D721Med (cell line): ENCODE measurements at places on chromosomes 6 and 20.

- DNase-seq: no peak
These were observed 24.3 kb downstream of the ARHGAP18 start for GRCh38 chr6:129685662-129686031.

DNA sequence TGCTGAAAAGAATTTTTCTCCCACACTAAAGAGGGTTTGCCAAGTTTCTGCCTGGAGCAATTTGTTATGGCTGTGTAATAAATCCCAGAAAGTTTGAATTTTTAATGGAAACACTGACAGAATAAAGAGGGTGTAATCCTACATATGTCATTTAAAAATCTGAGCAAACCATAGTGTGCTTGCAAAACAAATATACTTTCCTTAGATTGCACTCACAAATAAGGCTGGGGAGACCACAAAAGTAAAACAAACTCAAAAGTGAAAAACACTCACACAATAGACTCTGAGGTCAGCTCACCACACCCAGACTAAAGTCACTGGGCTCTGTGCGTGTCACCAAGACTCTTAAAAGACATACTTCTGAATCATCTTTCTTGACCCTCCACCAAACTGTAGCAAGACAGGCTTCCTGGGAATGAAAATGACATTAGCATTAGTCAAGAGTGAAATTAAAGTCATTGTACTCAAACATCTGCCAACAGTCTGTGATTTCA, 4.8 kb upstream of the ATXN1 start:
- DNase-seq: no peak

DNA sequence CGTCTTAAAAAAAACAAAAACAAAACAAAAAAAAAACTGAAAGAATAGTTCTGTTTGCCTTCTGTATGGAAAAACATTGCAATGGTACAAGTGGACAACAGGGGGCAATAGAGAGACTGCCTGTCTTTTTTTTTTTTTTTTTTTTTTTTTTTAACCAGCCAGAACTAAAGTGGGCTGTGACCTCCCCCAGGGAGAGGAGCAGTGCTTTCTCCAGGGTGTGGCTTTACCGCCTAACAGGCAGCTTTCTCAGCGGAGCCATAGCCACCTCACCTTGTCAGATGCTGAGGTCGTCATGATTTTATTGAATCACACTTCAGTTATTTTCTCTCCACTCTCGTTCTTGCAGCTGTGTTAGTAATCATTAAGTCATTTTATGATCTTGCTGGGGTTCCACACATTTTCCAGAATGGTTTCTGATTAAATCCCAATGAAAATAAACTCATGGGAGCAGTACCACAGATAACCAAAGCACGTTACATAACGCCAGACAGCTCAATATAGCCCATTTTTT, 78.4 kb downstream of the GMPR start:
- DNase-seq: no peak

- DNase-seq: no peak
These were observed 79.4 kb downstream of the ASXL1 start for GRCh38 chr20:32437391-32438074.

DNA sequence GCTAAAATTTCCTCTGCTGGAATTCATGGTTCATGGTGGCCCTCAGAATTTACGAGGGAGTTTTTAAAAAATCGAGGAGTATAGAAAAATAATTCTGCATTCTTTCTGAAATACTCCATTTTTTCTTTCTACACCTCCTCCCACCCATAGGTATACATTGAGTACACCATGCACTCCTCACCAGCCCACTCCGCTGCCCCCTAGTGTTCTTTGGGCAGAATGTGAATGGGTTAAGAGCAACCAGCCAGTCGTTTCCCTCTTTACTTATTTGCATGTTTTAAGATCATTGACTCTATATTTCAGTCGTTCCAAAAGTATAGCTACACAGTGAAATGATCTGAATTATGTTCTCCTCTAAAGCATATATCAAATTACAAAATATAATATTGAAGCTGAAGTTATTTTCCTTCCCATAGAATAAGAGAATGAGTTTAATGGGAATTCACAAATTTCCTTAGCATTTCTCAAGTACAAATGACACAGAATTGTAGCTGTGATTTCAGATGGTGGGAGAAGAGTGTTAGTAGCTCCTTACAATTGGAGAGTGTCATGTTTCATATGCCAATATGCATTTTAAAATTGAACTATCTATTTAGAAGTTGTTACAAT, 977.7 kb upstream of the SLC35B3 start:
- DNase-seq: no peak

DNA sequence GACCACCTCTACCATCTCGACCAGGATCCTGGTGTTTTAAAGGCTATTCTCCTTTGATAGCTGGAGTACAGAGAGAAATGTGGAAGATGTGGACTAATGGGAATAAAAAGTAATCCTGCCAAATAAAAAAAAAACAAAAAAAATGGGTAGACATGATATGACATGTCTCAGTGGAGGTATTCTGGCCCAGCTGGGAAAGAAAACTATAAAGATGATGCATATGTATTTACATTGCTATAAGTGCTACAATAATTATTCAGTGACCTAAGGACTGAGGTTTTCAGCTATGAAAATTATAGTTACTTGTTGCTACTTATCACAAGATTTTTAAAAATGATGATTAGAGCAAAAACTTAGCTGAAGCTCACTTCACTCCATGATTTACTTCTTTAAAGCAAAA, 101.1 kb downstream of the SIM1 start:
- DNase-seq: no peak

DNA sequence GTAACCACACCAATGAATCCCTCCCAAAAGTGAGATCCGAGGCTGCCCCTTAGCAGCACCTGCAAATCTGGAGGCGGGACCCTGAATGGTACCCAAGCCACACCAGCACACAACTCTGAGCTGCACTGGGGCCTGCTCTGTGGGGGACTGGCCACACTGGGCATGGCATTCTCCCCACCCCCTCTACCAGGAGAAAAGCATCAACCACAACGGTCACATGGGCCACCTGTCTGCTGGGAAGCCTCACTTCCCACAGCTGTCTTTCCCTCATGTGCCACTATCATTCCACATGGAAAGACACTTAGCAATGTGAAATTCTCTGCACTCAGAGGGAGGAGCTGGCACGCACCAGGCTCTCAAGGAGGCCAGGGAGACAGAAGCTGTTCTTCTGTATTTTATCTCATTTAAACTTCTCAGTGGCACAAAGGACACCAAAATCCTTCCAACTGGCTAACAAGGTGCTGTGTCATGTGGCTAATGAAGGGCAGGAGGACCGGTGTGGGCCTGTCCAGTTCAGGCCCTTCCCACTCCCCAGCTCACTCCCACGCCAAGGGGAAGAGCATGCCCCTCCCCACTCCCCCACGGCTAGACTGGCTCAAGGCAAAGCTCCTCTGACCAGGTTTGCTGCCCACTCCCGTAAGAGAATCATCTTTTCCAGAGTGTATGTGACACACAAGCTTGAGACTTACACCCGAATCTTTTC, 19.0 kb downstream of the YTHDF1 start:
- no peak for DNase-seq

- DNase-seq: no peak
These were observed 716.0 kb downstream of the KIF16B start for GRCh38 chr20:15857173-15857784.

GRCh38 chr20:58483051-58483450, 32.1 kb downstream of the APCDD1L start:
- no peak for DNase-seq

- DNase-seq: no peak
These were observed 74.4 kb downstream of the ARHGAP18 start for GRCh38 chr6:129635396-129636130.

- DNase-seq: no peak
These were observed 268.6 kb downstream of the DLL1 start for GRCh38 chr6:170022291-170022722.

DNA sequence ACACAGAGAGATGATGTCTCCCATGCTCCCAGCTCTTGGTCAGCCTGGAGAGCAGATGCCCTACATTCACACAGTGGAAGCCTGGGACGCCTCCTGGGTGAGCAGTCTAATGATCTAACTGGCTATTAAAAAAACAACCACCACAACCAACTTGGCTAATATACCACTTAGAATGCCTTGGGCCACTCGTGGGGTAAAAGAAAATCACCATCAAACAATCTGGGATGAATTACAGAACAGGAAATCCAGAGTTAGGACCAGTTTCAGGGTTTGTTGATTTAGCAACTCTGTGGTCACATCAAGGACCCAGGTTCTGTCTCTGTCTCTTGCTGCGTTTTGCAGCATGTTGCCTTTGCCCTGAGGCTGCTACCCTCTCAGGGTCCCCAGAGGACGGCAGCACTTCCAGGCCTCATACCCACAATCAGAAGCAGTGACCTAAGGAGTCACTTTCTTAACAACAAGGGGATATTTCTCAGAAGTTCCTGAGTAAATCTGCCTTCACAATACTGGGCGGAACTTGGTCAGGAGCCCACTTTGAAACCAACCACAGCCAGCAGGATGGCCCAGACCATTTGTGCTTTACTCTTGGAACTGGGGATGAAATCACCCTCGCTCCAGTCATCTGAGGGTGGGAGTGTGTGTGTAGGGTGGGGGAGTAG, 118.7 kb downstream of the CLIC5 start:
- no peak for DNase-seq

DNA sequence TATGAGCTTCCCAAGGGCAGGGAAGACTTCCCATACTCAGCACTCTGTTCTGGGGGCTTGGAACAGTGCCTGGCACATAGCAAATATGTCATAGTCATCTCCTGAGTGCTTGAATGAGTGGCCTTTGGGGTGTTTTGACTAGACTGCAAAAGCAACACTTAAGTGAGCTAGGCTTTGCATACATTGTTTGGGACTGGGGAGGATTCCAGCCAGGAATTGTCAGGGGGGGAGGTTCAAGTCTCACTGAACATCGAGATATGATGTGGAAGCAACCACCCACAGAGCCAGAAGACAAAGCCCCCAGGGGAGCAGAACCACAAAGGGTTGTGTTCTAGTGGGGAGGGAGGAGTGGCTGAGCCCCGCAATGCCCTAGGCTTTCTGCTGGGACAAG, 98.4 kb downstream of the SYCP2 start:
- no peak for DNase-seq

- DNase-seq: no peak
These were observed 27.8 kb downstream of the ELOVL5 start for GRCh38 chr6:53320964-53321363.

GRCh38 chr20:44756956-44757355, 11.3 kb downstream of the KCNK15 start:
- DNase-seq: no peak

- no peak for DNase-seq
These were observed 74.8 kb downstream of the GCNT2 start for GRCh38 chr6:10595731-10596664.

- DNase-seq: no peak
These were observed 51.2 kb upstream of the SLCO4A1 start for GRCh38 chr20:62591122-62591468.

DNA sequence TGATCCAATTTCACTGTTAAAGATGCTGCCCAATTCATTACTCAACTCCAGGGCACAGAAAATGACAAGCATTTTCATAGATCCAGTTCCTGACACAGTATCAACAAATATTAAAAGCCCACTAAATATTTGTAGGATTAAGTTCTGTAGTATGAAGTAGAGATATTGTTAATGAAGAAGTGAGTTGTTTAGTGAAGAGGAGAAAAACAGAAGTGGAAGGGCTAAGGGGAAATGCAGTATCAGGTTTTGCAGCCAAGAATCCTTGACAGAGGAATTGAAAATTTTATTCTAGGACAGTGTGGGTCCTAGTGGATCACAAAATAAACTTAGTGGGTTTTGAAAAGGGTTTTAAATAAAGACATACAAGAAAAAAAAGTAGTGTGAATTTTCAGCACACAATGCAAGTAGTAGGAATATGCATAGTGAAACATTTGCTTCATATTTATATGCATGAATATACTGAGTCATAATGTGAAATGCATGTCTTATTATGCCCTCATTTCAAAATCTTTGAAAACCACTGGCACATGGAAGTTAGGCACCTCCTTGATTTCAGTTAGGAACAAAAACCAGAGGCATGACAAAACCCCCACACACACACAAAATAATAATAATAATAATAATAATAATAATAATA, 338.6 kb downstream of the KHDRBS2 start:
- DNase-seq: no peak

DNA sequence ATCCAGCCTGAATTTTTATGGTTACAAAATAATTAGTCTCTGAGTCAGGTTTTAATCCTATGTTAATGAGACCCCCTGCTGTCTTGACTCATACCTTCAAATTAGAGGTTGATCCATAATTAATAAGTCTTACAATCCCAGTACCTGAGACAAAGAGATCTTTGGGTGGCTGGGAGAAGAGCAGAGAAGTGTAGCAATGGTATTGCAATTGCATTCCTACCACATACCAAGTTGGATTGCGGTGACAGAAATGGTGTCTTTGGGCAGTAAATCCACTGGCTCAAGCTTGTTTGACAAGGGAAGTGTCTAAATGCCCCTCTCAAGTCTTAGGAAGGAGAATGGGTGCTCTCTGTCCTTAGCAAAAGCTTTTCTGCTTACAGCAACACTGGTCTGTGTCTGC, 150.4 kb downstream of the BTBD3 start:
- DNase-seq: no peak

- DNase-seq: no peak
These were observed 358.0 kb upstream of the CITED2 start for GRCh38 chr6:139732451-139732850.

GRCh38 chr6:99608059-99608885, 1.6 kb downstream of the PRDM13 start:
- DNase-seq: no peak

GRCh38 chr6:139448051-139448649, 73.7 kb upstream of the CITED2 start:
- no peak for DNase-seq

DNA sequence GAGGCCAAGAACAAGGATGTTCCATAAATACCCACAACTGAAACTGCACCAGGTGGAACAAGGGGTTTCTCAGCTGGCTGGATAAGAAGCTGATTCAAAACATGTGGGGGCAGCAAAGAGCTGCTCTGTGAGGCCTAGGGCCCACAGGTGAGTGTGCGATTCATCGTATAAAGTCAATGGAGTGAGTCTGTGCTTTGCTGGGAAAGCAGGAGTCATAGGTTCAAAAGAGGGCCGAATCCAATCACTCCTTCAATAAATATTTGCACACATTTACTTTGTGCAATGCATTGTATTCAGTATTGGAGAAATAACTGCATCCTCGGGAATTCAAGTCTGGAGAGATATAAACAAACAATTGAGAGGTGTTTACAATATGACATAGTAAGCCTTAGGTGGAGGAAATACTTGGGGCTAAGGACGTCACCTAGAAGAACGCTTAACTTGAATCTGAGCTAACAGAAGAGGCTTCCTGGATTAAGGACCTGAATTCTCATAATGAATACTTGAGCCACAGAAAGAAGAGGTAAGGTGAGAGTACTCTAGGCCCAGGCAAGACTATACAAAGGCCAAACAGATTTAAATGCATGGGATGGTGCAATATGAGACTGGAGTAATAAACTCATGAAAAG, 83.7 kb upstream of the TMEM30A start:
- DNase-seq: peak; percentile 16

GRCh38 chr6:147177286-147177685, 26.9 kb upstream of the STXBP5 start:
- DNase-seq: no peak
